SW 1271 (cell line): ENCODE measurements at places on chromosomes 7 and 10.

DNA sequence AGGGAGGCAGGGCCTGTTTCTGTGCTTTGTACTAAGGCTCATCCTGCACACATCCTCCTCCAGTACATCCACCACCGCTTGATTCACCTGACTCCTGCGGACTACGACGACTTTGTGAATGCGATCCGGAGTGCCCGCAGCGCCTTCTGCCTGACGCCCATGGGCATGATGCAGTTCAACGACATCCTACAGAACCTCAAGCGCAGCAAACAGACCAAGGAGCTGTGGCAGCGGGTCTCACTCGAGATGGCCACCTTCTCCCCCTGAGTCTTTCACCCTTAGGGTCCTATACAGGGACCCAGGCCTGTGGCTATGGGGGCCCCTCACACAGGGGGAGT is 10.2 kb downstream of the NDST2 start:
- DNase-seq = no peak

GRCh38 chr7:100401811-100402210 is 26.7 kb downstream of the ZCWPW1 start:
- no peak for DNase-seq

DNA sequence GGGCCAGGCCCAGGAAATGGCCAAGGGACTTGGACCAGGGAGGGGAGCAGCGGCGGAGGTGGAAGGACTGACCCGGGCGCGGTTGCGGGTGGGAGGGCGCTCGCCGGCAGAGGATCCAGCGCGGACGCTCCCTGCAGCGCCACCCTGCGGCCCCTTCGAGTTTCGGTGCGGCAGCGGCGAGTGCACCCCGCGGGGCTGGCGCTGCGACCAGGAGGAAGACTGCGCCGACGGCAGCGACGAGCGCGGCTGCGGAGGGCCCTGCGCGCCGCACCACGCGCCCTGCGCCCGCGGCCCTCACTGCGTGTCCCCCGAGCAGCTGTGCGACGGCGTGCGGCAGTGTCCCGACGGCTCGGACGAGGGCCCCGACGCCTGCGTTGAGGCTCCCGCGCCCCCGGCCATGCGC is 16.8 kb upstream of the ZNF467 start:
- DNase-seq = no peak

- no peak for DNase-seq
Observed at GRCh38 chr7:117841611-117842010, 31.6 kb downstream of the CTTNBP2 start.

DNA sequence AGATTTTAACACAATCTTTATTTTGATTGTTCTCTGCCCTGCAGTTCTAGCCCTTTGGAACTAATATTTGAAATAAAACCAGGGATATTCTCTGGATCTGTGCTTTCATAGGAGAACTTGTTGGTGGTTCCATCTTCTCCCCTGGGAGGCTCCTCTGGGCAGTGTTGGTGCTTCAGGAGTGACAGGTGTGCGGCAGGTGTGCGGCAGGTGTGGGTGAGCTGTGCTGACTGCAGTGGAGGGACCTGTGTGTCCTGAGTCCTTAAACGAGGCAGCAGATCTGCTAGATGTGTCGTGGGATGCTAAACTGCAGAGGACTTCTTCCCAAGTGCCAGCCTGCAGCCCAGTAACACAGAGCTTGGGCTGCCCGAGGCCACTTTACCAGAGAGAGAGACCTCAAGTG is 98.4 kb downstream of the LYZL1 start:
- no peak for DNase-seq

DNA sequence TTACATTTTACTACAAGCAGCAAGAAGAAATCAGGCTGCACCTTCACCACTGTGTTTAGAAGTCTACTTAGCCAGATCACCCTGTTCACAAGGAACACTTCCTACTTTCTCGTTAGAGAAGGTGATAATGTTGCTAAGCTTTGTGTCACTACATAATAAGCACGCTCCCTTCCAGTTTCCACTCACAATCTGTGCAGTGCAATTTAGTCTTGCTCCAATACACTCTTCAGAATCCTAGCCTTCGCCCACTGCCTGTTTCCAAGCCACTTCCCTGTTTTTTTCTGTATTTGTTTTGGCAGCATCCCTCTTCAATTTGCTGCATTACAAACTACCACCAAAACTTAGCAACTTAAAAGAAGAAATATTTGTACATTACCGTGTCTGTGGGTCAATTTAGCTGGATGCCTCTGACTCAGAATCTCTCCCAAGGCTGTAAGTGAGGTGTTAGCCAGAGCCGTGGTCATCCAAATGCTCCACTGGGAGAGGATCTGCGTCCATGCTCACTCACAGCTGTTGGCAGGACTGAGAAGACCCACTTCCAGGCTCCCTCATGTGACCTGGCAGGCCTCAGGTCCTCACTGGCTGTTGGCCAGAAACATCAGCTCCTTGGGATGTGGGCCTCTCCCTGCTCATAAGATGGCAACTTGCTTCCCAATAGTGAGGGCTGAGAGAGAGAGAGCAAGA is 110.4 kb downstream of the PON1 start:
- no peak for DNase-seq

DNA sequence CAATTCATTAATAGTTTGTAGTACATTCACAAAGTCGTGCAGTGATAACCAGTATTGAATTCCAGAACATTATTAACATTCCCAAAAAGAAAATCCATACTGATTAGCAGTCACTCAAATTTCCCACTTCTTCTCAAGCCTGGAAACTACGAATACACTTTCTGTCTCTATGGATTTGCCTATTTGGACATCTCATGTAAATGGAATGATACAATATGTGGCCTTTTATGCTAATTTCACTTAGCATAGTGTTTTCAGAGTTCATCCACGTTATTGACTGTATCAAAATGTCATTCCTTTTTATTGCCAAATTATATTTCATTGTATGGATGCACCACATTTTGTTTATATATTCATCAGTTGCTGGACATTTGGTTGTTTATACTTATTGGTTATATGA is 78.8 kb downstream of the STK31 start:
- no peak for DNase-seq

DNA sequence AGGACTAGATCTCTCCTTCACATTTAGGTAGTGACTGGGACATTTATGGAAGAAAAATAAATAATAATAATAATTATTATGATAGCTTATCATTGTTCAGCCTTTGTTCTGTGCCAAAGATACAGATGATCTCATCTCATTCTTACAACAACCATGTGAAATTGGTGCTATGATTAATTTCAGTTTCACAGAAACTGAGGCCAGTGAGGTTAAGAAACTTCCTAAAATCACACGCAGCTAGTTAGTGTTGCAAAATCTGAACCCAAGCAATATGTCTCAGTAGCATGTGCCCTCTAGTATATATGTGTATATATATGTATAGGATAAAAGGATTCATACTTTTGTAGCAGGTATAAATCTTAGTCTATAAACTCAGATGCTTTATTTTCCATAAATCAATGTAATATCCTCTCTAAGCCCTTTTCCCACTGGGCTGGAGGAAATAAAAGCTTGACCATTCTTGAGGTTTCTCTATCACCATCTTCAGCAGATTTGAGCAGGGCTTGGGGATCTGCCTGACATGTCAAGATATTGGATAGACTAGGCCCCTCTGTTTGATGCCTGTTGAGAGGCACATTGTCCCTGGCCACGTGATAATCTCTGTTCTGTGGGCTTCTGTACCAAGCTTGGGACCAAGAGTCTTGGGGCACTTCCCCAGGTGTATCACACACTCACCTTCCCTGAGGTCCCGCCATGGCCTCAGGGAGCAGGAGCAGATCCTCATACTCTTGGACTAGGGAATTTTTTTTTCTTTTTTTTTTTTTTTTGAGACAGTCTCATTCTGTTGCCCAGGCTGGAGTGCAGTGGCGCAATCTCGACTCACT is 172.6 kb upstream of the NRP1 start:
- no peak for DNase-seq
